ENCODE measurements at places on chromosomes 16 and 17. TPM values are rescaled to one million over a fixed set of nuclear protein-coding genes. Genes with fewer than 3 reads are reported as not detected.

- H3K36me3 ChIP-seq: peaks cover 33% of the 10 kb centered on the region
- no peaks in the 10 kb centered on the region for H3K27me3 ChIP-seq
- DNase-seq: peak; percentile 82
- H3K4me3 ChIP-seq: peak overlapping the region; percentile 74
- peak overlapping the region; percentile 93 for H3K27ac ChIP-seq
- H3K4me1 ChIP-seq: peaks cover 14% of the 10 kb centered on the region
Observed at GRCh38 chr17:76384987-76385891, 830 bp downstream of the SPHK1 start.

DNA sequence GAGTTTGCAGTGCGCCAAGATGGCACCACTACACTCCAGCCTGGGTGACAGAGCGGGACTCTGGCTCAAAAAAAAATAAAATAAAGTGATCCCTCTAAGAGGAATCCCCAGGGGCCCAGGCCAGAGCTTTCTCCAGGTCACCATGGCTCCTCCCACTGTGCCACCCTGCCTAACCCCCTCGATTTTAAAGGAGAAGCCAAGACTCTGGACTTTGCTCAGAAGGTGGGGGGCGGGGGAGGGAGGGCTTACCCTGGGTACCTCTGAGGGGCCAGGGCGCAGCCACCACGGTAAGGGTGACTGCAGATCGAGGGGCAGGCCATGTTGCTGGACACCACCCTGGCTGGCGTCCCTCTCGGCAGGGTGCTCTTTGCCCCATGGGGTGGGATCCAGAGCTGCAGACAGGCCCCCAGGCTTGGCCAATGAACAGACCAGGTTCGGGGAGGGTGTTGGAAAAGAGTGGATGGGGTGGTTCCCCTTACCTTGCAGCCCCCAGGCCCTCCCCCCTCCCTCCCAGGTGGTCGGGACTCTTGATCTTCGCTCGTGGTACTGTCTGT, 455 bp upstream of the GRB7 start:
- H3K36me3 ChIP-seq: no peaks in the 10 kb centered on the region
- no peak overlapping the region for H3K27ac ChIP-seq
- H3K27me3 ChIP-seq: no peaks in the 10 kb centered on the region
- DNase-seq: no peak

- H3K36me3 ChIP-seq: no peaks in the 10 kb centered on the region
- no peaks in the 10 kb centered on the region for H3K27me3 ChIP-seq
- H3K27ac ChIP-seq: 0 out of 3 replicates have a peak overlapping the region, but pooled peaks have one; percentile 21
- H3K4me1 ChIP-seq: peaks cover 11% of the 10 kb centered on the region
- DNase-seq: peak; percentile 44
Observed at GRCh38 chr17:20189302-20189701, 180.1 kb downstream of the SPECC1 start.

DNA sequence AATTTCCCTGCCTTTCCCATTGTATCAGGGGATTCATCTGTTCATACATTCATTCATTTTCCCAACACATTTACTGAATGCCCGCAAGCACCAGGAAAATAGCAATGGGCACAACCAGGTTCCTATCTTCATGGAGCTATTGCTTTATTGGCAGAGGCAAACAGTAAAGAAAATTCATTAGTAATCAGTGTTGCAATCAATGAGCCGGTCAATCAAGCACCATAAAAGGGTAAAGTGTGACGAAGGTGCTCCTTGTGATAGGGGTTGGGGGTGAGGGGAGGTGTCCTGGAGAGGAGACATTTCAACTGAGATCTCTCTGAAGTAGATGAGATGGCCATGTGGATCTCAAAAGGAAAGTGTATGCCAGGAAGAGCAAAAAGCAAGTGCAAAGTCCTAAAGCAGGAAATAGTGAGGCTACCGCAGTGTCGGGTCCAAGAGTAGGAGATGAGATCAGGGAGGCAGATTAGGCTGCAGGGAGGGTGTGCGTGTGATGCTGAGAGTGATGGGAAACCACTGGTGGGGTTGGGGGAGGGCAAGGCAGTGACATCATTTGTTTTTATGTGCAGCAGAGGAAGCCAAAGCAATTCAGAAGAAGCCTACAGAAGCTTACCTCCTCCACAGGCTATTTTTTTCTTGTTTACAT, 28.4 kb downstream of the CDH13 start:
- no peak for DNase-seq
- H3K36me3 ChIP-seq: no peaks in the 10 kb centered on the region
- H3K27me3 ChIP-seq: no peaks in the 10 kb centered on the region
- H3K4me3 ChIP-seq: no peak overlapping the region
- no peak overlapping the region for H3K27ac ChIP-seq

Gene CHMP6
- total RNA-seq: 25.6 TPM

GRCh38 chr17:75785016-75785890, 647 bp downstream of the UNK start:
- DNase-seq: peak; percentile 86
- no peaks in the 10 kb centered on the region for H3K27me3 ChIP-seq
- H3K27ac ChIP-seq: peak overlapping the region; percentile 100
- H3K4me1 ChIP-seq: peaks cover 28% of the 10 kb centered on the region

GRCh38 chr16:278863-279366, 1.5 kb upstream of the ARHGDIG start:
- H3K27me3 ChIP-seq: no peaks in the 10 kb centered on the region
- no peak overlapping the region for H3K27ac ChIP-seq
- DNase-seq: no peak
- peaks cover 65% of the 10 kb centered on the region for H3K4me1 ChIP-seq
- H3K36me3 ChIP-seq: no peaks in the 10 kb centered on the region
- H3K4me3 ChIP-seq: no peak overlapping the region

- H3K36me3 ChIP-seq: no peaks in the 10 kb centered on the region
- H3K4me1 ChIP-seq: peaks cover 11% of the 10 kb centered on the region
- H3K27me3 ChIP-seq: no peaks in the 10 kb centered on the region
- no peak overlapping the region for H3K4me3 ChIP-seq
- no peak for DNase-seq
Observed at GRCh38 chr17:29233301-29233700, 13.4 kb upstream of the CRYBA1 start.

GRCh38 chr17:81927152-81927652, 333 bp downstream of the MAFG start:
- H3K36me3 ChIP-seq: peaks cover 8% of the 10 kb centered on the region
- peak overlapping the region; percentile 98 for H3K27ac ChIP-seq
- H3K4me3 ChIP-seq: peak overlapping the region; percentile 81

DNA sequence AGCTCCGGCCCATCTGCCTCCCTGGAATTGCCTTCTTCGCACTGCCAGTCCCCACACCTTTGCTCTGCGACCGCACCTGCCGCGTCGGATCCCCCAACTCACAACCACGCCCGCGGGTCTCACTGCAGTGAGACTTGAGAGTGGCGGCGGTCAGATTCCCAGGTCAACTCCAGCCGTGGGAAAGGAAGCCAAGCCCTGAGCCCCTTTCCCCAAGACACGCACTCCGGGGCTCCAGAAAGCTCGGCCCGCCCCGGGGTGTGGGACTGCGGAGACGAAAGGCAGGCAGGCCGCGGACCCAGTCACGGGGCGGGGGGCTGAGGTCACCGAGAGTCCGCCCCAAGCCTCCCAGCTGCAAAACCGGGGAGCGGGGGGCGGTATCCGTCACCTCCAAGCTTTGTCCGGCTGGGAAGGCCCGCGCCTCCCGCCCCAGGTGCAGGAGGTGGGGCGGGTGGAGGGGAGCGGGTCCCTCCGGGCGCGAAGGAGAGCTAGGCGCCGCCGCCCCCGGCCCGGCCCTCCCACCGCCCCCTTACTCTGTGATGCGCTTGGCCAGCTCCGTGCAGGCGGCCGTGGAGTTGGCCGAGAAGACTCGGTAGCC, 615 bp downstream of the PRPSAP1 start:
- H3K4me3 ChIP-seq: peak overlapping the region; percentile 89
- peaks cover 18% of the 10 kb centered on the region for H3K4me1 ChIP-seq
- peaks cover 3% of the 10 kb centered on the region for H3K36me3 ChIP-seq

DNA sequence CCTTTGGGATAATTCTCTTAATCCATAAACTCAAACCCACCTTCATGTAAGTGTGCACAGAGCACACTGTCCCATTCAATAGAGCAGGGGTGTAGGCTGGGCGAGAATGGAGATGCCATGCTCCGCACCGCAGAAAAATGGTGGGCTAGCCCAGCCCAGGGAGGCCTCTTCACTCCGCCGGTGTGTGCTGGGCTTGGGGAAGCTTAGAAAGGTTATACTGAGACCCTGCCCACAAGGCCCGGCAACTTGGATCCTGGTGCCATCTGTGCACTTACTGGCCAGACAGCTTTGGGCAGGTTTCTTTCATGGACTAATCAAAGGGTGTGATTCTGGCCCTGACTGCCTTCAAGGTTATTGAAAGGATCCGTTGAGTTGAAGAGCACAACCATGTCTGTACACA, 3.7 kb upstream of the STAT5A start:
- no peaks in the 10 kb centered on the region for H3K27me3 ChIP-seq
- peak overlapping the region; percentile 54 for H3K27ac ChIP-seq
- peaks cover 66% of the 10 kb centered on the region for H3K4me1 ChIP-seq
- H3K36me3 ChIP-seq: peaks cover 37% of the 10 kb centered on the region
- H3K4me3 ChIP-seq: 0 out of 2 replicates have a peak overlapping the region, but pooled peaks have one; percentile 4
- no peak for DNase-seq

DNA sequence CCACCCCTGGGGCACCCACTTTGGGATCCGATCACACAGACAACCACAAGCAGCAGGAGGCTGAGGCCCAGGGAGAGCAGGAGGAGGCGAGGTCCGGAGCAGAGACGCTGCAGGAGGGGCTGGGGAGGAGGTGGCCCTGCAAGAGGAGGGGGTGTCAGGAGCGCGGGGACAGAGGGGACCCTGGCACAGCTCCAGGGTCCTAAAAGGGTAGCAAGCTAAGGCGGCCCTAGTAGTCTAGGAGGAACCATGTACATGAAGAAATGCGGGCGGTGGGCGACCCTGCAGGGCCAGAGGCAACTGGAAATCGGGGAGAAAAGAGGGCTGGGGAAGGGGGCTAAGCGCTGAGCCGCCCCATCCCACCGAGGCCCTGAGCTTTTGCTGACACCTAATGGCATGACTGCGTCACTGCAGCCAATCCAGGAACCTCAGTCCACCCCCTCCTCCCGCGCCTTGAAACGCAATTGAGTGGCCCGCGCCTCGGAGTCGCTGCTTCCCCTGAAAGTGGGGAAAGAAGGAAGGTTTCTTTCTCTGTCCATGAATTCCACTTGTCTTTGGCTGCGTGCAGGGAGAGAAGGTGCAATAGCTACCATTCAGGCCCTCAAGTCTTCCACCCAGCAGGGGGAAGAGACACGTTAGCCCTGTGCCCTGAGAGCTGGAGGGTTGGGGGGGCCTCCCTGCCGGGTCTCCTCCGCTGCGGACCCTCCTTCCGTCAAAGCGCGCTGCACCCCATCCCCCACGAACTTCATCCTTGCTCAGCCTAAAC, 1.8 kb downstream of the ASGR1 start:
- H3K36me3 ChIP-seq: no peaks in the 10 kb centered on the region
- no peak overlapping the region for H3K27ac ChIP-seq
- H3K27me3 ChIP-seq: peaks cover 14% of the 10 kb centered on the region
- peaks cover 26% of the 10 kb centered on the region for H3K4me1 ChIP-seq
- peak; percentile 75 for DNase-seq

DNA sequence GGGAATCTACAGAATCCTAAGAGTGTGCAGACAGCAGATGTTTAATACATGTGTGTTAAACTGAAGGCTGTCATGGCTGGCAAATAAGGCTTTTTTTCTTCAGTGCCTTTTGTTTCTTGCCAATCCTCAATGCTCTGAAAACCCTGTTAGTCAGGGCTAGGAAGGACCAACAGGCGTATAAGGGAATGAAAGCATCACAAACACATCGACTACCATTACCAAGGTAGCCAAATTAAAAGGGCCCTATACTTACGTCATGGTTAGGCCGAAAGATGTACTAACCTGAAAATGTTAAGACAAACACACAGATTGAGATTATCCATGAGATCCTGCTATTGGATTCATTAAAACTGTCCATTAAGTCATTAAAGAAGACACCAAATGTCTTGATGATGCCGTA, 13.1 kb downstream of the SLC16A6 start:
- no peaks in the 10 kb centered on the region for H3K36me3 ChIP-seq
- H3K27me3 ChIP-seq: peaks cover 18% of the 10 kb centered on the region
- H3K4me1 ChIP-seq: no peaks in the 10 kb centered on the region
- no peak overlapping the region for H3K27ac ChIP-seq

- peaks cover 17% of the 10 kb centered on the region for H3K4me1 ChIP-seq
- no peaks in the 10 kb centered on the region for H3K36me3 ChIP-seq
- no peak overlapping the region for H3K27ac ChIP-seq
- no peak for DNase-seq
Observed at GRCh38 chr16:16830973-16831372, 452.0 kb downstream of the NPIPA7 start.

Gene SGCA
- total RNA-seq: not detected

- peaks cover 83% of the 10 kb centered on the region for H3K36me3 ChIP-seq
- no peak overlapping the region for H3K4me3 ChIP-seq
- no peaks in the 10 kb centered on the region for H3K27me3 ChIP-seq
- no peaks in the 10 kb centered on the region for H3K4me1 ChIP-seq
- peak overlapping the region; percentile 44 for H3K27ac ChIP-seq
- DNase-seq: no peak
Observed at GRCh38 chr16:69145658-69146057, 13.2 kb downstream of the UTP4 start.

- no peaks in the 10 kb centered on the region for H3K36me3 ChIP-seq
- no peak overlapping the region for H3K4me3 ChIP-seq
- DNase-seq: no peak
- no peak overlapping the region for H3K27ac ChIP-seq
Observed at GRCh38 chr17:68455901-68456338, 1.4 kb downstream of the WIPI1 start.

Gene TNFSF12
- total RNA-seq: 0.56 TPM

Gene HEATR9
- not detected for total RNA-seq

DNA sequence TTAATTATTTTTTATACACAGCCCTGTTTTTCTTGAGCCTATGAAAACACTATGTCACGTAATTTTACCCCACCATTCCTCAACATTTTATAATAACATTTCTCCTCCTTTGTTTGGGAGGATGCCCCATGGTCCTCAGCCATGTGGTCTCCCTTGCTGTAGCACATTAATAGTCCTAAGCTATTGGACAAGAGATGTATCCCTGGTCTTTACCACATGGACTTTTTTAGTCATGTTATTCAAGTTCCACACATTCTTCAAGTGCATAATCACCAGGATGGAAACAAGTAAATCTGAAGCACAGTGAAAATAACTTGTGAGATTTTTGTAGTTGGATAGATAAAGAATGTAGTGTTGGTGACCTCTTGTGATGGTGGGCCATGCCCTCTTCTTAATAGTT, 2.0 kb upstream of the KRTAP2-3 start:
- no peaks in the 10 kb centered on the region for H3K36me3 ChIP-seq
- no peak overlapping the region for H3K27ac ChIP-seq
- H3K4me3 ChIP-seq: no peak overlapping the region
- no peaks in the 10 kb centered on the region for H3K4me1 ChIP-seq
- DNase-seq: no peak

- no peaks in the 10 kb centered on the region for H3K36me3 ChIP-seq
- H3K4me1 ChIP-seq: no peaks in the 10 kb centered on the region
- H3K27ac ChIP-seq: no peak overlapping the region
- no peaks in the 10 kb centered on the region for H3K27me3 ChIP-seq
- H3K4me3 ChIP-seq: no peak overlapping the region
Observed at GRCh38 chr16:55900616-55901393, 25.6 kb upstream of the CES5A start.

All from K562 (cell line).